ENCODE measurements at places on chromosomes 5 and 9.

DNA sequence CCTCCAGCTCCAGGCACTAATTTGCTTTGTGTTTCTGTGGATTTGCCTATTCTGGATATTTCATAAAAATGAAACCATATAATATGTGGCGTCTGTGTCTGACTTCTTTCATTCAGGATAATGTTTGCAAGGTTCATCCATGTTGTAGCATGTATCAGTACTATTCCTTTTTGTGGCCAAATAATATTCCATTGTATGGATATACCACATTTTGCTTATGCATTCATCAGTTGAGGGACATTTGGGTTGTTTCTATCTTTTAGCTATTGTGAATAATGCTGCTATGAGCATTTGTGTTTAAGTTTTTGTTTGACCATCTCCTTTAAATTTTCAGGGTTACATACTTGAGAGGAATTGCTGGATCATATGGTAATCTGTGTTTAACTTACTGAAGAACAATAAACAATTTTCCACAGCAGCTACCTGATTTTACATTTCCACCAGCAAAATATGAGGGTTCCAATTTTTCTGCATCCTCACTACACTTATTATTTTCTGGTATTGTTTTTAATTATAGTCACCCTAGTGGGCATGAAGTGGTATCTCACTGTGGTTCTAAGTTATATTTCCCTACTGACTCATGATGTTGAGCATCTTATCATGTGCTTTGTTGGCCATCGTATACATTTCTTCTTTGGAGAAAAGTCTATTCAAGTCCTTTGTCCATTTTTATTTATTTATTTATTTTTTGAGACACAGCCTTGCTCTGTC is 63.9 kb downstream of the GCNT4 start:
- no peak for DNase-seq

- no peak for DNase-seq
Measured at GRCh38 chr9:30799527-30800101, 1584.8 kb upstream of the ACO1 start.

GRCh38 chr5:66710557-66711088 is 114.4 kb downstream of the MAST4 start:
- no peak for DNase-seq

- no peak for DNase-seq
Measured at GRCh38 chr5:35282810-35283209, 52.5 kb upstream of the PRLR start.

DNA sequence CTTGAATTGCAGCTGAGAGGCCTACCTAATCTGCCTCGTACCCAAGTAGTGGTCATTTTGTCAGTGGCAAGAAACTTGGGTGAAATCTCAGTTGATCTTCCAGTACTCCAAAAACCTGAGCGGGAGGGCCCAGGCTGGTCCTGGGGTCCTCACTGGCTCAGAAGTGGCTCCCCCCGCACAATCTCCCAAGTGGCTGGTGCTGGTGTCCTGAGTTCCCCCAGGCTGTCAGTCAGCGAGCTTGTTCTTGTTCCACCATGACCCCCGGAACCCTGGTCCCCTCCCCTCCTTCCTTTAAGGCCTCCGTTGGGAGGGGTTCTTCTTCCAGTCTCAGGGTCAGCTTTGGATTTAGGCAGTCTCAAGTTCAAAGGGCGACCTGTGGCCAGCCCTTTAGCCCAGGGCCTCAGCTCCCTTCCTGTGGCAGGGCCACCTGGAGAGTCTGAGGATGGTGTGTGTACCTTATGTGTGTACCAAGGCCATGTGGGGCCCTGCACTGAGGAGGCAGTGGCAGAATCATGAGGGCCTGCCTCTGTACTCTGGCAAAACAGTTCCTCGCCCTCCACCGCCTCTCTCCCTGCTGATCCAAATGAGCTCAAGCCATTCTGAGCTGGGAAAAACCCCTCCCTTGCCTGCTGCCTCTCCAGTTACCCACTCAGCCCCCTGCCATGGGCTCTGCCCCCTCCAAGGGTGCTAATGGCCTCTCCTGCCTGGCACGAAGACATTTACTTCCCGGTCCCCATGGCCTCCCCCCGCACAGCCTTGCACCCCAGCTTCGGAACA is 4.5 kb upstream of the DBN1 start:
- no peak for DNase-seq

- no peak for DNase-seq
Measured at GRCh38 chr9:122453677-122454135, 24.0 kb downstream of the OR1J1 start.

GRCh38 chr5:36222620-36223019 is 19.1 kb downstream of the NADK2 start:
- no peak for DNase-seq

- peak; percentile 40 for DNase-seq
Measured at GRCh38 chr9:72524820-72525540, 3.6 kb downstream of the TMC1 start.

DNA sequence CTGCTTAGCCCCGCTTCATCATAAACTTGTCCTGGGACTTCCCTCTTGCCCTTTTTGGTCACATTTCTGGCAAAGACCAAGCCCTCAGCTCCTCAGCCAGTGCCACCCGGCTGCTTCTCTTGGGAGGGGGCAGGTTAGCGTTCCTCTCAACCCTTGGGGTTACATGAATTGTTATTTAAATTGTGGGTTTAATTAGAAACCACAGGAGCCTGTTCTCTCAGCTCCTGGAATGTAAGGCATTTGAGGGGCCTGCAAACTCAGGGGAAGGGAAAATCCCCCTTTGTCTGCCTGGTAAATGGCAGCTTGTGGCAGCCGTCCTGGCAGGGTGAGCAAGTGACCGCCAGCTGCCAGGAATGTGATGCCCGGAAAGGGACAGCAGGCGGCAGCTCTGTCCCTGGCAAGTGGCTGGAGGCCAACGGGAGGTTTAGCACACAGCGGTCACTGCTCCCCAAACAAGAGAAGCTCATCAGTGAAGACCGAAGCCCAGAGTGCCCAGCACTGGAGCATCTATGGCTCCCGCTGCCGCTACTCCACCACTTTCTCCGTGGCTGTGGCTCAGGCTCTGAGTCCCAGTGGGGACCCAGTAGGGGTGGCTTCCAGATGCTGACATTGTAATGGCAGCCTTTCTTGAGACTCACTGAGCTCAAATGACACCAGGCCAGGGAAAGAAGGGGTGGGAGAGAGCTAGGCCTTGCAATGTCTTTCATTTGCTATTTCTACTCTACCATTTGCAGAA is 51.7 kb downstream of the SHB start:
- DNase-seq: no peak

DNA sequence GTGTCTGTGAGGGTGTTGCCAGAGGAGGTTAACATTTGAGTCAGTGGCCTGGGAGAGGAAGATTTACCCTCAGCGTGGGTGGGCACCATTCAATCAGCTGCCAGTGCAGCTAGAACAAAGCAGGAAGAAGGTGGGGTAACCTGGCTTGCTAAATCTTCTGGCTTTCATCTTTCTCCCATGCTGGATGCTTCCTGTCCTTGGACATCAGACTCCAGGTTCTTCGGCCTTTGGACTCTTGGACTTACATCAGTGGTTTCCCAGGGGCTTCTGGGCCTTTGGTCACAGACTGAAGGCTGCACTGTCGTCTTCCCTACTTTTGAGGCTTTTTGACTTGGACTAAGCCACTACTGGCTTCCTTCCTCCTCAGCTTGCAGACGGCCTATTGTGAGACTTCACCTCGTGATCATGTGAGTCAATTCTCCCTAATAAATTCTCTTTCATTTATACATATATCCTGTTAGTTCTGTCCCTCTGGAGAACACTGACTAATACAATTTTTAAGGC is 38.1 kb downstream of the PBX3 start:
- DNase-seq: peak; percentile 2

- no peak for DNase-seq
Measured at GRCh38 chr5:83124593-83124992, 47.2 kb downstream of the XRCC4 start.

DNA sequence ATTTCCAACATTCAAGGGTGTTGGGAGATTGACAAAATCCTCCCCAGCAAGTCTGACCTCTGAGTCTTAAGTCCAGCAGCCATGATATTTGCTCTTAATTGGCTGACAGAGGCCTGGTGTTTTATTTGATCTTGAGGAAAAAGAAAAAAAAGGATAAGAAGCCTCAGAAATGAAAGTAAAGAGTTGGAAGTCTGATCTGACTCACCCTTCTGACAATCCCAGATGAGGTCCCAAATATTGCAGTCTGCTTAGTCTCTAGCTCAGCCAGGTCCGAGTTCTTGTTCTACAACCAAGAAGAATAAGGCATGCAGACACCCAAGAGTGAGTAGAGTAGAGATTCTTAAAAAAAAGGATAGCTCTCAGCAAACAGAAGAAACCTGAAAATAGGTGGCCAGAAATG is 632.5 kb upstream of the ST8SIA4 start:
- no peak for DNase-seq

DNA sequence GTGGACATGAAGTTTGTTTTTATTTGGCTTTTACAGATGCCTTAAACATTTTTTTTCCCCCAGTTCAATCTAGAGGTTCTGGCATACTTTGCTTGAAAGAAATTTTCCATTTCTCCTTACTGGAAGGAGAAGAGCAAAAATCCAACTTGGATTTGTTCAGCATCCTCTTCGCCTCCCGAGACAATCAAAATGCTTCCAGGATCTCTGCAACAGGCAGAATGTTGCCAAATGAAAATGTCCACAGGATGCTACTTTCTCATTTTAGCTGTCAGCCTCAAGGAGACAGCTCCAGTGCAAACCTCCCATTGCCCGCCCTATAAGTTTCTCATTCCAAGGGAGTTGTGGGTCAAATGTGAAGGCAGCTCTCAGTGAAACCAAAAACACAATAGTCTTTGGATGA is 1972.1 kb downstream of the MAT2B start:
- no peak for DNase-seq

- DNase-seq: no peak
Measured at GRCh38 chr9:98502976-98503325, 205.8 kb downstream of the GABBR2 start.

GRCh38 chr9:91395106-91395552 is 28.5 kb downstream of the NFIL3 start:
- no peak for DNase-seq

DNA sequence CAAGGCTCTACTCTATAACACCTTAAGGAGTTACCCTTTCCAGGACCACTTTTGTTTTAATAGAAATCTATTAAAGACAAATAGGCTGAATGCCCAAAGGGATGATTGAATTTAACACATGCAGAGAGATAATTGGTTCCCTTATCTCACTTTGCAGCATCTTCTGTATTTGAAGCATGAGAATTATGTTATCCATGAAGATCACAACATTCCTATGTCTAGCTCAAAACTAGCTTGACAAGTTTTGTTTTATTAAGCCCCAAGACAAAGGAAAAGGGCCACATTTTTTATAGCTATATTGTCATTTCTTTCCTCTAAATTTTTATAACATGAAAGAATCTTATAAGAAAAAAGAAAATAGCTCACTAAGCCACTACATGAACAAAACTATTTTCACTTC is 57.9 kb upstream of the FTMT start:
- no peak for DNase-seq

- no peak for DNase-seq
Measured at GRCh38 chr5:34659168-34659567, 3.0 kb downstream of the RAI14 start.

GRCh38 chr5:143229896-143230675 is 173.4 kb downstream of the NR3C1 start:
- DNase-seq: no peak

DNA sequence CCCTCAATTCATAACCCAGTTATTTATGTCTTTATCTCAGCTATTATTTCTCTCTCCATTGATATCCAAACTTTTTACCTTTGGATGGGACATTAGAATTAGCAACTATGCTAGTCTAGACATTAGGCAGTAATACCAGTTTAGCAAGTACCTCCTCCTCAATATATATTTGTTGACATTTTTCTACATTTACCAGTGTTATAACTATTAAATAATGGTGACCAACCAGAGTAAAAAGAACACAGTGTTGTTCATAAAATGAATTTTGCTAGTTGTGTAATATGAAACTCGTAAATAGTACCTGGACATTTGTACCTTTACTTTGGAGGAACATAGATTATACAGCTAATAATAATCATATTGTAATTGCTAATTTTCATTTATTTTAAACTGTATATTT is 554.6 kb upstream of the CDH6 start:
- no peak for DNase-seq

DNA sequence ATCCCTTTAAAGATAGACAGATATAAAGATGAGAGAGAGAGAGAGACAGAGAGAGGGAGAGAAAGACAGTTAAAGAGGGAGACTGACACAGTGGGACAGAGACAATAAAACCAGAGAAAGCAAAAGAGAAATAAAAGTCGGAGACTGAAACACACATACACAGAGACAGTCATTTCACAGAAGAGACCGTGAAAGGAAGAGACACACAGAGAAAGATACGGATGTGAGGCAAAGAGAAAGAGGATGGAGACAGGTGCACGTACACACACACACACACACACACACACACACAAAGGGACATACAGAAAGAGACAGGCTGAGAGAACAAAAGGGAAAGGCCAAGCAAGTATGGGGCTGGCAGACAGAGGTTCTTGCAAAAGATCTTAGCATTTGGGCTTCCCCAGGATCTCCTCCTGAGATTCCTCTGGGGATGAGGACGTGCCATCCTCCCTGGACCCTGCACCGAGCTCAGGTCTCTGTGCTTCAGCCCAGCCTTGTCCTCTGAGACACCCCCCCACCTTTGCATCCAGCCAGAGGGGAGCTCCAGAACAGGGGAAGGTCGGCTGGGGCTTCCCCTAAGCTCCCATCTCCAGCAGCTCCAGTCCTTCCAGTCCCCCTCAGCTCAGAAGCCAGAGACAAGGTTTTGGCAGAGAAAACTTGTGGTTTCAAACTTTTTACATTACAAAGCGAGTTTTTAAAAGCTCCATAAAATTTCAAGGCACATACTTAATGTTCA is 318.4 kb upstream of the PANK3 start:
- DNase-seq: no peak

GRCh38 chr5:133998807-133999206 is 6.0 kb downstream of the VDAC1 start:
- no peak for DNase-seq

- no peak for DNase-seq
Measured at GRCh38 chr5:21672911-21673310, 1180.2 kb downstream of the CDH12 start.
